ENCODE measurements at places on chromosomes 5 and 9.

- DNase-seq: no peak
Measured at GRCh38 chr9:19754921-19755320, 33.9 kb downstream of the SLC24A2 start.

GRCh38 chr9:15867988-15868387 is 315.1 kb downstream of the CCDC171 start:
- no peak for DNase-seq

DNA sequence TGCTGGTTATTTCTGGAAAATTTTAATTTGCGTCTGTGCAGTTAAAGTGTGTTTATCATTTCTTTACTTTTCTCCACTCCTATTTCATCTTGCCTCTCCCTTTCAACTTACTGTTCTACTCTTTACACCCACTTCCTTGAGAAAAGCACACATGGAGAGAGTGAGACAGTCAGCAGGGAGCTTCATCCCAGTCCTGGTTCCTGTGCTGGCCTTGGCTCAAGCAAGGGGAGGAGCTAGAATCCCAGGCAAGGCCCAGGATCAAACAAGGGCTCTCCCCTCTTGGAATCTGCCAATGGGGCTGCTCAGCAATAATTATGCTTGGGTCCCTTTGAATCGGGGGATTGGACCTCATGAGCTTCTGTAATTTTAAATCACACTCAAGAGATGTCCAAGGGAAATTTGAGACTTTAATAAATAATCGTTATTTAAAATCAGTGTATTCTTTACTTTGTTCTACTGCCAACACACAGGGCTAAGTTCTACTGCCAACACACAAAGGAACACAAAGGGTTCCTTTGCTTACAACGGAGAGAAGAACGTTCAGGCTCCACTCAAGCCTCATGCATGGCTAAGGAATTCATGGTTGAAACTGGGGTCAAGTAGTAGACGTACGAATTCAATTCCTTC is 439.3 kb upstream of the DAB2 start:
- DNase-seq: no peak

- no peak for DNase-seq
Measured at GRCh38 chr5:151601391-151601790, 10.3 kb upstream of the FAT2 start.

DNA sequence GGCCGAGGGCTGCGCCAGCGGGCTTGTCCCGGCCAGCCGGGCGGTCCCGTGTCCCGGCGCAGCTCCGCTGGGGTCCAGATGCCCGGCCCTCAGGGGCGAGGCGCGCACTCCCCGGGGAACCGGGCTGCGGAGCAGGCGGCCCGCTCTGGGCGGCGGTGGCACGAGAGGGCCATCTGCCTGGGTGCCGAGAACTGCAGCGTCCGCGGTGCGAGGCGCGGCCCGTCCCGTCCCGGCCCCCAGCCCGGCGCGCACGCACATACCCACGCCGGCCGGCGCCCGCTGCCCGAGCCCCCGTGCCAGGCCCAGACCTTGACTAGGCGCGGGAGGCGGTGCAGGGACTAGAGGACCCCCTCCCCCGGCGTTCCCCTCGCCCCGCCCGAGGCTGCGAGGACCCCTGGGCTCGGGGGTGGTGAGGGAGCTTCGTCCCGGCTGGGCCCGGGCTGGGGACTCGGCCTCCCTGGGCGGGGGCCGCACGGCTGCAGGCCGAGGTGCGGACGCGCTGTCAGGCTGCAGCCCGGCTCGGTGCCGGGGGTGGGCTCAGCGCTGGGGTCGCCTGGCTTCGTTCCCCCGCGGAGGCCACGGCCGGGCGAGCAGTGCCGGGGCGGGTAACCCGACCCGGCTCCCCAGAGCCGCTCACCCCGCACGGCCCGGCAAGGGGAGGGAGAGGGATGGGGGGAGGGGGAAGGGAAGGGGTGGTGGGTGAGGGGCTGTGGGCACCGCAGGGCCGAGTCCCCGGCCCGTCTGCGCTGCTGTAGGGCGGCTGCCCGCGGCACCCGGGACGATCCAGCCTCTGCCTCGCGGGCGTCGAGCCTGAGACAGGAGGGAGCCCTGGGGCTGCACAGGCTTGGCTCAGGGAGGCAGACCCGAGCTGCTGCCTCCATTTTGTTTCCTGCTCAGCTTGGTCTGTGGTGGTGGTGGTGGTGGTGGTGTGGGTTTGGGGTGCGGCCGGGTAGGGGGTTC is 1.2 kb upstream of the NSD1 start:
- DNase-seq: no peak

GRCh38 chr5:13339093-13339492 is 605.4 kb downstream of the DNAH5 start:
- DNase-seq: no peak

GRCh38 chr5:90054612-90055011 is 354.9 kb downstream of the CETN3 start:
- DNase-seq: no peak

GRCh38 chr5:176750144-176750543 is 60.2 kb upstream of the UNC5A start:
- no peak for DNase-seq

GRCh38 chr9:29322240-29322639 is 1749.0 kb upstream of the C9orf72 start:
- no peak for DNase-seq

GRCh38 chr5:173573126-173573960 is 43.1 kb downstream of the BOD1 start:
- no peak for DNase-seq

DNA sequence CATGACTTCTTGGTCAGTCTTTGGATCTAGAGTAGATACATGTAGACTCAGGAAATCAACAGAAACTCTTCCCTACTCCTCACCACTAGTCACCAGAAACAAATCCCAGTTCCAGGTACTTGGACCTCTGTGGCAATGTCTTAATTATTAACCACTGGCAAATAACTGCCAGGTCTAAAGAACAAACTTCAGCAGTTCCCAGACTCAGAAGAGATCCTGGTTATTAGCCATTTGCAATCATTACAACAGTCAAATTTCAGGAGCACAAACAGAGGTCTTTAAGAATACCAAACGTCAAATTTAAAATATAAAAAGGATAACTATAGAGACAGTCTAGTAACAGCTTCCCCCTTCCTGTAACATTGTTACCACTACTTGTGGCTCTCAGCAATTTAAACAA is 10.2 kb downstream of the DIAPH1 start:
- no peak for DNase-seq

DNA sequence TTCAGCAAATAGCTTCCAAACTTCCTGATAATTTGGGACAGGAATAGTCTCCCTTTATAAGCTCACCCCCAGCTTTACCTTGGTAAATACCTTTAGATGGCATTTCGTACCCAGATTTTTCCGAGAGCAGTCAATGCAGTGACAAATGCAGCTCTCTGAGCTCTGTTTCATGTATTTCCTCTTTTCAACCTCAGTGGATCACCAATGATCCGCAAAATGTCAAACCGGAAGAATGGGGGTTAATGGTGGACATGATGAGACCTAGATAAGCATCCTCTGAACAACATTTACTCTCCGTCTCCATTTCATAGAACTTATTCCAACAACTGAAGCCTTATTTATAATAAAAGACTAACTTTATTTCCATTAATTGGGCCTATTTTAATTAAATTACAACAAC is 227.3 kb downstream of the MCTP1 start:
- DNase-seq: no peak

GRCh38 chr5:133370036-133370831 is 242.1 kb downstream of the FSTL4 start:
- DNase-seq: no peak

DNA sequence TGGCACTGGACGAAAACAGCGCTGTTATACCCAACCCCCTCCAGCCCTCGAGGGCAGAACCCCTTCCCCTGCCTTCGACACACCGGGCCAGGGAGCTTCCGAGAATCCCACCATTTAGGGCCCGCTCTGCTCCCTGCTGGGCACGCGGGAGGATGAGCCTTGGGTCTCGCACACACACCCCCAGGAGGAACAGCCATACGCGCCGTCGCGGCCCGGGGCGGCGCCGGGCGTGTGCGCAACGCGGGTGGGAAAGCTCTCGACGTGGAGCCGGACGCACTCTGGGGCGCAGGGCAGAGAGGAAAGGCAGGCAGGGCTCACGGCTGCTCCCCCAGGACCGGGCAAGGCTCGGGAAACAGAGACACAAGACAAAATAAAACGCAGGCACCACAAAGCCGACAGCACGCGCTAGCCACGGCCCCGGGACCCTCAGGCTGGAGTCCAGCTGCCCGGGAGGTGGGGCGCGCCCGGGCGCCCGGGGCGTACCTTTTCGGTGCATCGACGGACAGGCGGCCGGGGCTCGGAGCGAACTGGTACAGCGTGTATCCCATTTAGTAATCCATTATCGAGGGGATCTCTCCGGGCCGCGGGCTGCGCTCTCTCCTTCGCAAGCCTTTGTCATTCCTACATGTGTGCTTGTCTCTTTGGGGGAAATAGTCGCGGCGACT is 789 bp downstream of the SEMA6A start:
- DNase-seq: no peak

GRCh38 chr5:132753135-132753987 is 6.1 kb downstream of the CCNI2 start:
- no peak for DNase-seq

GRCh38 chr5:153222936-153223335 is 267.5 kb upstream of the GRIA1 start:
- no peak for DNase-seq

- no peak for DNase-seq
Measured at GRCh38 chr5:133859073-133859472, 109.4 kb downstream of the C5orf15 start.

GRCh38 chr9:3977614-3978112 is 322.2 kb downstream of the GLIS3 start:
- DNase-seq: no peak

DNA sequence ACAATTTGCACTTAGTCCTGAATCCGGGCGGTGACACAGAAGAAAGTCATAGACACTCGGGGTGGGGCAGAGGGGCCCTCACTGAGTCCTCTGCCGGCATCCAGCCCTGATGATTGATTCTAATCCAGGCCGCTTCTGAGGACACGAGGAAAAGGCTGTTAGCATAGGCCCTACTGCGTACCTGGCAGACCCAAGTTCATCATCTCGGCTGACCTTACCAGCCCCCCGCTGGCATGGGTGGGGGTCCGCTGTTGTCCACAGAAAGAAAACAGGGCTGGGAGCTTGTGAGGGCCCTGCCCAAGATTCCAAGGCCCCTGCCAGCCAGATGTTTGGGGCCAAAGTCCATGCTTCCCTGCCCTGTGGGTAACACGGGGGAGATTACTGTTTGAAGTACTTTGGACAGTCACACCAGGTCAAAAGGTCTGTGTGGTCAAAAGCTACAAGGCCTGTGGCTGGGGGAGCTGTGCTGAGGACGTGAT is 24.5 kb downstream of the ERGIC1 start:
- DNase-seq: peak; percentile 87

GRCh38 chr5:170581211-170581610 is 77.4 kb downstream of the KCNIP1 start:
- DNase-seq: no peak

DNA sequence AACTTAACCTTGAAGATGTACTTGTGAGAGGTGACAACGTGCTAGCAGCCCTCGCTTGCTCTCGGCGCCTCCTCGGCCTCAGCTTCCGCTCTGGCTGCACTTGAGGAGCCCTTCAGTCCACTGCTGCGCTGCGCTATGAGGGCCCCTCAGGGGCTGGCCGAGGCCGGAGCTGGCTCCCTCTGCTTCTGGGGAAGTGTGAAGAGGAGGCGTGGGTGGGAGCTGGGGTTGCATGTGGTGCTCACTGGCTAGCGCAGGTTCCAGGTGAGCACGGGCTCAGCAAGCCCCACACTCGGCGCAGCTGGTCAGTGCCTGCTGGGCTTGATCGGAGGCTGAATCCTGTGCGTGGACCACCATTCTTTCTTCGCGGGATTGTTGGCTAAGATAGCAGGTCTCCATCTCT is 166.1 kb downstream of the MRPS30 start:
- no peak for DNase-seq

DNA sequence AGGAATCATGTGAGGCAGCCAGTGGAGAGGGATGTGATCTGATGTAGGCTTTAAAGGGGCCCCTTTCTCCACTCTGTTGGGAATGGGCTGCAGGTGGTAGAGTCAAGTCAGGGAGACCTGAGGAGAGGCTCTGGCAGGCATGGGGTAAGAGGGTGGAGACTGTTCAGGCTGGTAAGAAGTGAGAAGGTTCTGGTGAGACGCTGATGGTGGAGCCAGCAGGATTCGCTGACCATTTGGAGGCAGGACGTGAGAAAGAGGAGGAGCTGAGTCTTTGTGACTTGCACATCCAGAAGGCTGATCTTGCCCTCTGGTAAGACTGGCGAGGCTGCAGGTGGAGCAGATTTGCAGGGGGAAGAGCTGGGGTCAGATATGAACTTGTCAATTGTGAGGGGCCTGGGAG is 248.0 kb downstream of the NSG2 start:
- no peak for DNase-seq

- no peak for DNase-seq
Measured at GRCh38 chr5:55226027-55226933, 835 bp downstream of the MCIDAS start.

- DNase-seq: no peak
Measured at GRCh38 chr5:61120534-61120933, 41.7 kb downstream of the SMIM15 start.
